ENCODE measurements at places on chromosomes 2 and 18. TPM values are rescaled to one million over a fixed set of nuclear protein-coding genes. Genes with fewer than 3 reads are reported as not detected.
A peak's percentile ranks its signal among the peaks of the same experiment; 100 is the strongest.

GRCh38 chr2:18425210-18425703, 135.2 kb downstream of the RDH14 start:
- H3K27ac ChIP-seq: no peak overlapping the region
- H3K4me1 ChIP-seq: no peaks in the 10 kb centered on the region
- DNase-seq: no peak
- H3K27me3 ChIP-seq: no peaks in the 10 kb centered on the region
- no peak overlapping the region for H3K4me3 ChIP-seq

PID1 gene
- 0.53 TPM for total RNA-seq

DNA sequence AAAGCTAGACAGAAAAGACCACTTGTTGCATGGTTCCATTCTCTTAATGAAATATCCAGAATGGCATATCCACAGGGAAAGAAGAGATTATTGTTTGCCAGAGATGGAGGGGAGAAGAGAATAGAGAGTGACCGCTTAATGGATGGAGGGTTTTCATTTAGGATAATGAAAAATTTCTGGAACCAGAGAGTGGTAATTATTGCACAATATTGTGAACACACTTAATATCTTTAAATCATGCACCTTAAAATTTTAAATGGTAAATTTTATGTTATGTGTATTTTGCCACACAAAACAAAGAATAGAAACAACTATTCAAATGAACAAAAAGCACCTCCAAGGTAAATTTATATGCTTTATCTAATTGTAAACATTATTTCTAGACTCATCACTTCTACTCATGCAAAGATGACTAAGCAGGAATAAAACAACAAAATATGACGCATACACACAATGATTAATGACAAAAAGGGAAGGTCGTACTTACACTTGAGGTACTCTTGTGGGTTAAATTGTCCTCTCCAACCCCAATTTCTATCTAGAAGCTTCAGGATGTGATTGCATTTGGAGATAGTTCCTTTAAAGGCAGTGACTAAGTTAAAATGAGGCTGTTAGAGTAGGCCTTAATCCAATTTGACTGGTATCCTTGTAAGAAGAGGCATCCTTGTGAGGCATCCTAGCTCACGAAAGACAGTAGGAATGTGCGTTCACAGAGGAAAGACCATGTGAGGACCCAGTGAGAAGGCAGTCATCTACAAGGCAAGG, 18.7 kb upstream of the DHRS9 start:
- no peaks in the 10 kb centered on the region for H3K27me3 ChIP-seq
- no peak for DNase-seq
- no peak overlapping the region for H3K4me3 ChIP-seq
- H3K27ac ChIP-seq: no peak overlapping the region
- no peaks in the 10 kb centered on the region for H3K36me3 ChIP-seq

- peak within 1 kb of the TSS; percentile 48 for H3K4me3 ChIP-seq
- peaks cover 7% of the 10 kb centered on the region for H3K4me1 ChIP-seq
- H3K27ac ChIP-seq: no peak within 1 kb of the TSS
- no peaks in the 10 kb centered on the region for H3K36me3 ChIP-seq
- H3K27me3 ChIP-seq: peaks cover 4% of the 10 kb centered on the region
These were observed at the start of gene HMSD for GRCh38 chr18:63949068-63949737. Gene HMSD, plus strand, starts transcription at chr18:63949301. Its CDS starts 4,155 bp downstream, at chr18:63953456.

GRCh38 chr2:156170929-156171328, 161.6 kb downstream of the NR4A2 start:
- no peak for DNase-seq
- H3K4me1 ChIP-seq: no peaks in the 10 kb centered on the region
- H3K27ac ChIP-seq: no peak overlapping the region
- no peaks in the 10 kb centered on the region for H3K27me3 ChIP-seq

- H3K36me3 ChIP-seq: no peaks in the 10 kb centered on the region
- no peak overlapping the region for H3K4me3 ChIP-seq
- no peaks in the 10 kb centered on the region for H3K4me1 ChIP-seq
- H3K27ac ChIP-seq: no peak overlapping the region
- no peak for DNase-seq
These were observed 55.9 kb upstream of the ATL2 start for GRCh38 chr2:38432820-38433606.

AFF3 gene
- 15.4 TPM for total RNA-seq

GRCh38 chr2:236541008-236541562, 28.5 kb upstream of the ACKR3 start:
- H3K4me1 ChIP-seq: peaks cover 48% of the 10 kb centered on the region
- DNase-seq: no peak
- H3K4me3 ChIP-seq: no peak overlapping the region
- H3K36me3 ChIP-seq: peaks cover 12% of the 10 kb centered on the region

- H3K27me3 ChIP-seq: no peaks in the 10 kb centered on the region
- no peaks in the 10 kb centered on the region for H3K4me1 ChIP-seq
- DNase-seq: no peak
- H3K36me3 ChIP-seq: no peaks in the 10 kb centered on the region
These were observed 311.9 kb downstream of the CCDC178 start for GRCh38 chr18:33128581-33128980.

- no peak for DNase-seq
- H3K27me3 ChIP-seq: peaks cover 4% of the 10 kb centered on the region
- no peaks in the 10 kb centered on the region for H3K4me1 ChIP-seq
- no peak overlapping the region for H3K27ac ChIP-seq
- H3K4me3 ChIP-seq: no peak overlapping the region
These were observed 21.1 kb upstream of the GALNT5 start for GRCh38 chr2:157236404-157236803.

DNA sequence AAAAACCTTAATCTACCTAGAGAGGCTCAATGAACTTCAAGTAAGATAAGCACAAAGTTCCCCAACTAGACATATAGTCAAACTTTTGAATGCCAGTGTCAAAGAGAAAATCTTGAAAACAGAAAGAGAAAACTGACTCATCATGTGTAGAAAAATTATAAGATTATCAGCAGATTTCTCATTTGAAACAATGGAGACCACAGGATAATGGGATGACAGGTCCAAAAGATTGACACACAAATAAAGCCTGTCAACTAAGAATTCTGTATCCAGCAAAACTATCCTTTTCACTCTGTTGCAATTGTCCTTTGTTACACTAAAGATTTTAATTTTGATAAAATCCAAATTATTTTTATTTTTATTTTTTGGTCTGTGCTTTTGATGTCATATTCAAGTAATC, 61.6 kb downstream of the COPS8 start:
- H3K4me3 ChIP-seq: no peak overlapping the region
- no peaks in the 10 kb centered on the region for H3K27me3 ChIP-seq
- H3K4me1 ChIP-seq: no peaks in the 10 kb centered on the region
- H3K27ac ChIP-seq: no peak overlapping the region

GRCh38 chr2:157107877-157108276, 149.6 kb upstream of the GALNT5 start:
- H3K27ac ChIP-seq: no peak overlapping the region
- no peaks in the 10 kb centered on the region for H3K27me3 ChIP-seq
- H3K36me3 ChIP-seq: no peaks in the 10 kb centered on the region
- no peak for DNase-seq
- H3K4me3 ChIP-seq: no peak overlapping the region
- H3K4me1 ChIP-seq: no peaks in the 10 kb centered on the region

GRCh38 chr18:35979112-35979511, 6.6 kb downstream of the RMP24 start:
- peaks cover 64% of the 10 kb centered on the region for H3K36me3 ChIP-seq
- H3K4me3 ChIP-seq: no peak overlapping the region
- no peaks in the 10 kb centered on the region for H3K27me3 ChIP-seq

DNA sequence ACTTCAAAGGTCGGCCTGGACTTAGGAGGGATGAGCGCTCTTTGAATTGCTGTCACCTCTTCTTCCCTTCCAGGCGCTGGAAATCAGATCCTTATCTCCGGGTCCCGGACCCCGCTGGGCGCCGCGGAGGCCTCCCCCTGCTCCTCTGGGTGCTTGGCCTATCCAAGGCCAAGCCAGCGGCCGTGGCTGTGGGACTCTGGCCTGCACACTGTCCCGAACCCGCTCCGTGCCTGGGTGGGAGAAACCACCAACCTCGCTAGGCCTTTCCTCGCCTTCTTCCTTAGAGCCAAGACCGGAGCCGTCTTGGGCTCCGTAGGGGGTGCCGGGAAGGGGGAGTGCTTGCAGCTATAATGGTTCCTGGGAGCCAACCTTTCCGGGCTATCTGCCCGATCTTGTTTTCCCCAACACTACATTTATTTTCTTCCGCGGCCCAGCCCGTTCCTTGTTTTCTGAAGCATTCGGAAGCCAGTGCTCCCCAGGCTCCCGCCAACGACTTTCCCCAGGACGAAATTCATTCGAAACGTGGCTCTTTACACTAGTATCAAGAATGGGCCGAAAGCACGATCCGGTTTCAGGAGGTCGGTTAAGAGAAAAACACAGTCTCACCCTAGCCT, 2.4 kb downstream of the OSR1 start:
- H3K27ac ChIP-seq: no peak overlapping the region
- no peak for DNase-seq
- H3K27me3 ChIP-seq: peaks cover 95% of the 10 kb centered on the region
- H3K4me3 ChIP-seq: no peak overlapping the region
- no peaks in the 10 kb centered on the region for H3K36me3 ChIP-seq

ZEB2 gene
- total RNA-seq: 12.3 TPM

METTL5 gene
- 13.2 TPM for total RNA-seq

DNA sequence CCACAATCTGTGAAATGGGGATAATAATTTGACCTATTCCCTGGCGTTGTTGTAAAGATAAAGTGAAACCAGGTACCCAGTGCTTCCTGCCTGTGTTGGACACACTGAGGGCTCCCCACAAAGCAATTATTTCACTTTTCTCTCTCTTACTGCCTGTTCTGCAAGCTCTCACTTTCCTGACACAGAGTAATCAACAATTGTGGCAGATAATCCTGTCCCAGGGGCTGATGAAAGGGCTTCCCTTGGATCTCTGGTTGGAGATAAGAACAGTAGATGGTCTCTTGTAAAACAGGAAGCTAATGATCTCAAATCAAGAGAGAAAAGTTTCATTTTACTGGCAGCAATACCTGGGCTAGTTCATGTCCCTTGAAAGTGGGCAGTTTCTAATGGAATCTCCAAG, 190.4 kb upstream of the EPHA4 start:
- H3K27ac ChIP-seq: no peak overlapping the region
- no peaks in the 10 kb centered on the region for H3K27me3 ChIP-seq
- no peaks in the 10 kb centered on the region for H3K36me3 ChIP-seq
- H3K4me3 ChIP-seq: no peak overlapping the region
- no peaks in the 10 kb centered on the region for H3K4me1 ChIP-seq
- no peak for DNase-seq

ASXL3 gene
- total RNA-seq: not detected

KIF5C gene
- total RNA-seq: 7.3 TPM

POTEI gene
- total RNA-seq: not detected

DNA sequence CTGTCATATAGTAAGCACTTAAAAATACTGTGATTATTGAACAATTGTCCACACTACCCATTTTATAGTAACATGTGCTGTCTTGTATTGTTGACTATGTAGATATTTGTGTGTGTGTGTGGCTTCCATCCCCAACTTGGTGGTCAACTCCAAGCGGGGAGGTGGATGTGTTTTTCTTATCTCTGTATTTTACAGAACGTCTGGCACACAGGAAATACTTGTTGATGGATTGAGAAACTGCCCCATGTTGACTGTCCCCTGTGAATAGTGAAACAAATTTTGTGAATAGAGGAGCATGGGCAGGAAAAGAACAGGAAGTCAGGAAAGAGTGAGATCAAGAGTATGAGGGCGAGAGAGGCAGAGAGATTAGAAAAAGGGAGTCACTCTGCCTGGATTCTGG, 83.6 kb downstream of the CELF4 start:
- no peak overlapping the region for H3K27ac ChIP-seq
- H3K36me3 ChIP-seq: no peaks in the 10 kb centered on the region
- peaks cover 28% of the 10 kb centered on the region for H3K27me3 ChIP-seq
- H3K4me1 ChIP-seq: peaks cover 2% of the 10 kb centered on the region

CYS1 gene
- total RNA-seq: not detected

DNA sequence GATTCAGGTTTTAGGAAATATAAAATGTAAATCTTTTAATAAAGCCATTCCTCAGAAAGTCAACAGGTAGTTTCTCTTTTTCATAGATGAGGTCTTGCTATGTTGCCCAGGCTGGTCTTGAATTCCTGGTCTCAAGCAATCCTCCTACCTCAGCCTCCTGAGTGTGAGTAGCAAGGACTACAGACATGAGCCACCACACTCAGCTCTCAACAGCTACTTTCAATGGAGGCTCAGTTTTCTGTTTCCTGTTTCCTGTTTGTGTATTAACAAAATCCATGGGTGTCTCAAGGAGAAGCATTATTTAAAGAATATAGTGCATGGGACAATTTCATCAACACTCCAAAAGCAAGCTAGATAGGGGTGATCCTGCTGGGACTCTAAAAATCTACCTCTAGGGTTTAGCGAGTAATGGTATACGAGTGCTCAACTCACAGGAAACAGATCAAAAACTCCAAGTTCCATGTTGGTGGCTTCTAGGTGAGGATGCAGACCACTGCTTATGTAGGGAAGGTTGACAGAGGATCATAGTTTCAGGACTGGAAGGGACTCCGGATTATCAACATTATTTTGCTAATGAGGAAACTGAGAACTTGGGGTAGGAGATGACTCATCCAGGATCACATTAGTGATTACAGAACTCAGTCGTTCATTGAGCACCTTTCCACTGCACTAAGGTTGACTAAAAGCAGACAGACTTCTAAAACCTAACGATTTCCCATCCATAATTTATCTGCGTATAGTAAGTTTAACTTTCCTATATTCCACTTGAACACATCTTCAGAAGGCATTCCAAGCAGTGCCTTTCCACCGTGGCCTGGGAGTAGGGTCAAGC, 61.7 kb upstream of the WIPF1 start:
- no peak overlapping the region for H3K27ac ChIP-seq
- peaks cover 3% of the 10 kb centered on the region for H3K36me3 ChIP-seq

SPEG gene
- total RNA-seq: 15.3 TPM

- peaks cover 14% of the 10 kb centered on the region for H3K4me1 ChIP-seq
- H3K36me3 ChIP-seq: peaks cover 35% of the 10 kb centered on the region
- no peaks in the 10 kb centered on the region for H3K27me3 ChIP-seq
- no peak overlapping the region for H3K4me3 ChIP-seq
These were observed 18.4 kb downstream of the MXD1 start for GRCh38 chr2:69933254-69933828.

DNA sequence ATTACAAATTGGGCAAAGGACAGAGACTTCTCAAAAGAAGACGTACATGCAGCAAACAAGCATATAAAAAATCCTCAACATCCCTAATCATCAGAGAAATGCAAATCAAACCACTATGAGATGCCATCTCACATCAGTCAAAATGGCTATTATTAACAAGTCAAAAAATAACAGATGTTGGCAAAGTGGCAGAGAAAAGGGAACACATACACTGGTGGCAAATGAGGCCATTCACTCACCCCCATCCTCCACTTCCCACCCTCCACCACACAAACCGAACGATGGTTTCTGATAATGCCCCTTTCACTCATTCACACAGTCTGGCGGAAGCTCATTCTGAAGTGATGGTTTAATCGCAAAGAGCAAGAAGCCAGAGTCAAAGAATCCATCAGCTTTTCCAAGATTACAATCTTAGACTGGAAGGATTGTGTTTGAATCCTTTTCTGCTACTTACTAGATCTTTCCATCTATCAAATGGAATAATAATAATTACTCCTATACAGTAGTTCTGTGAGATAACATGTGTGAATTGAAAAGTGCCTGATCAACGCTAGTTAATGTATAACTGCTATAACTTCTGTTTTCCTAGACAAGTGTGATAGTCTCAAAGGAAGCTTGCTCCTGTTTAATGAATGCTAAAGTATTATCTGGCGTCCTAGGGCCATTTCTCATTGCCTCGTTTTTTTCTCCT, 16.9 kb upstream of the CD28 start:
- DNase-seq: no peak
- no peak overlapping the region for H3K27ac ChIP-seq
- no peak overlapping the region for H3K4me3 ChIP-seq
- H3K27me3 ChIP-seq: no peaks in the 10 kb centered on the region
